ENCODE measurements at places on chromosomes 1 and 21. TPM values are rescaled to one million over a fixed set of nuclear protein-coding genes. Genes with fewer than 3 reads are reported as not detected.

GRCh38 chr1:153532181-153532580 lies 3.6 kb downstream of the S100A6 start:
- no peak for DNase-seq
- H3K4me1 ChIP-seq = peaks cover 61% of the 10 kb centered on the region
- H3K27ac ChIP-seq = peak overlapping the region; percentile 100

DNA sequence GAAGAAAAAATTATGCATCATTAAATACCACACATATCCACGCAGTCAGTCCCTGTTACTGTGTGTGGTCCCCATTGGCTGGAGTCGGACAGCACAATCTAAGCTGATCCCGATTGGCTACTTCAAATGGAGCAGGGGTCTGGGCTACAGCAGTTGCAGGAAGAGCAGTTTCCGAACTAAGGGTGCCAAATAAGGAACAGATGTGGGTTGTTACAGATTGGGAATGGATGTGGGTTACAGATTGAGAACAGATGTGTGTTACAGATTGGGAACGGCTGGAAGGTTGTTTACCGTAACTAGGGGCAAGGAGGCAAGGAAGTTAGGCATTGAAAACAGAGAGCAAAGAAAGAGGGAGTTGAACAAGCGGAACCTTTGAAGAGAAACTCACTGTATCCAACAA lies 19.9 kb downstream of the OR2L13 start:
- H3K27me3 ChIP-seq = no peaks in the 10 kb centered on the region
- H3K4me1 ChIP-seq = no peaks in the 10 kb centered on the region
- H3K4me3 ChIP-seq = no peak overlapping the region
- H3K27ac ChIP-seq = no peak overlapping the region

The VHLL gene
- not detected for total RNA-seq

DNA sequence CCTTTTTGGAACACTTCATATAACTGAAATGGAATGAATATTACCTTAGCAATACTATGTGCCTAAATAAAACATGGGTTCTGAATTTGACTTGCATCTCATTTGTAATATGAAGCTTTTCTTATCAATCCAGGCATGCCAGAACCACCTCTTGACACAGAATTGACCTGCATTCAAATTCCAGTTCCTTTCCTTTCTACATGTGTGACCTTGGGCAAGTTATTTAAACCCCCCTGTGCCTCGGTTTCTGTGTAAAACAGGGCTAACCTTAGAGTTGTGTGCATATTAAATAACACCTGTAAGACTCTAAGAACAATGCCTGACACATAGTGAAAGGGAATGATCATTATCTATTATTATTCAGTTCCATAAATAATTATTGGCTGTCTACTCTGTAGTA lies 2.0 kb upstream of the NOS1AP start:
- no peak overlapping the region for H3K27ac ChIP-seq
- DNase-seq = no peak
- no peak overlapping the region for H3K4me3 ChIP-seq
- H3K4me1 ChIP-seq = peaks cover 11% of the 10 kb centered on the region
- no peaks in the 10 kb centered on the region for H3K36me3 ChIP-seq

GRCh38 chr1:162663086-162663485 lies 30.8 kb downstream of the DDR2 start:
- no peak for DNase-seq
- no peak overlapping the region for H3K4me3 ChIP-seq
- H3K27ac ChIP-seq = peak overlapping the region; percentile 46
- H3K4me1 ChIP-seq = peaks cover 6% of the 10 kb centered on the region
- no peaks in the 10 kb centered on the region for H3K27me3 ChIP-seq
